NCI-H187 (cell line): ENCODE measurements at places on chromosomes 7 and 10.

GRCh38 chr7:98802088-98802780 is 67.6 kb downstream of the TMEM130 start:
- DNase-seq: peak; percentile 64

- DNase-seq: no peak
Observed at GRCh38 chr7:106070201-106070551, 41.9 kb downstream of the SYPL1 start.

DNA sequence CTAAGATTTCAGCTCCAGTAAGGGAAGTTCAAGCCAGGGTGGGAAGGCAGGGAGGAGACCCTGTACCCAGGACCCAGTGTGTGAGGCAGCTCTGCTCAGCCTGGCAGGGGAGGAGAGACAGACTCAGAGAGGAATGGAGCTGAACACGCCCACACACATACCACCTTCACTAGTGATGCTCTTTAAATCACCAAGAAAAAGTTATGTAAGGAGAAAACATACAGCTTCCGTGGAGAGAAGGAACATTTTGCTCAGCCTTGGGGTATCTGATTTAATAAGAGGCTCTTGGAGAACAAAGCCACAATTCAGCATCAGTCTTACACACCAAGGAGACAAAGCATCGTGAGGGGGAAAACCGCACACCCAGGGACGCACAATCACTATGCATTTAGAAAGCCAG is 62.9 kb downstream of the PRKAG2 start:
- no peak for DNase-seq

DNA sequence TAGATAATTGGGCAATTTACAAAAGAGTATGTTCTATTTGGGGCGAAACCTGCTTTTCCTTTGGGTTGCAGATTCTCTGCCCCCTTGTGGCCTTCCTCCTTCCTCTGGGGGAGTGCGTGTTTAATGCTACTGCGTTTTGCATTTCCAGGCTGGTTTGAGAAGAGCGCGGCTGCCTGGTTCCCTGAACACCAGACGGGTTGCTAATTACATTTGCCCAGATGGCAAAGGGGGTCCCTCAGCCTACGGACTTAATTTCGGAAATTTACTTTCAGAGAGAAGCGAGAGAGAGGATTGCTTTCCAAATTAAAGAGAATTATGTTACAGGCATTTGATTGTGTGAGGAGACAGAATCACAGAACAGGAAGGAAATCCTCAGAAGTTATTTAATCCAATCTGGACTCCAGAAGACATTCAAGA is 91.9 kb upstream of the JAZF1 start:
- no peak for DNase-seq

- no peak for DNase-seq
Observed at GRCh38 chr7:121697731-121698316, 175.1 kb upstream of the PTPRZ1 start.

- DNase-seq: no peak
Observed at GRCh38 chr7:26608402-26608801, 256.0 kb downstream of the SKAP2 start.

DNA sequence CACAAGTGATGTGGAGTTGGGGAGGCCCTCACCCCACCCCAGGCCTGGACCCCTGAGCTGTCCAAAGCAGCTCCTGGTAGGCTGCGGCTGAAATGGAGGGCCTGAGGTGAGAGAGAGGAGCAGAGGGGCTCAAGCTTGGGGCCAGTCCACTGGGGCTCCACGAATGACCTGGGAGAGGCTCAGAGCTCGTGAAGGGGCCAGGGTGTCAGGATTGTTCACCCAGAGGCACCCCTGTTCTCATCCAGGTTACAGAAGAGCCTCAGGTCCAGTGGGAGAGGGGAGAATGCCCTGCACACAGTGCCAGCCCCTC is 102.2 kb upstream of the RET start:
- DNase-seq: no peak

GRCh38 chr10:46028584-46029460 is 1.6 kb downstream of the NCOA4 start:
- DNase-seq: no peak

GRCh38 chr7:94907026-94907810 is at the start of gene PPP1R9A:
Gene PPP1R9A, plus strand, starts transcription at chr7:94907594. Its CDS starts 2,520 bp downstream, at chr7:94910114.
- no peak for DNase-seq

DNA sequence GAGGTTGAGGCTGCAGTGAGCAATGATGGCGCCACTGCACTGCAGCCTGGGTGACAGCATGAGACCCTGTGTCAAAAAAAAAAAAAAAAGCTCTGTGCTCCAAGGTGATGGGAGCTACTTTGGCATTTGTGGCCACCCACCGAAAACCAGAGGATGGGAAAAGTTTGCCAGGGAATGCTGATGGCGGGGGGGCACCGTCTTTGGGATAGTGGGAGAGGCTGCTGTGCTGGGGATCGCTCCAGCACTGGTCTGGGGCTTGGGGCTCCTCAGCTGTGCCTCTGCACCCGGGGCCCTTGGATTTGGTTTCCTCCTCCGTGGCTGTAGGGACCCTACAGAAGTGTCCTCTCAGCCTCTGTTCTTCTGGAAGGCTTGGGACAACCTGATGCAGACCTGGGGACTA is 11.7 kb upstream of the RAMP3 start:
- no peak for DNase-seq
